Stimulated activated naive CD8-positive, alpha-beta T cell treated with anti-CD3 and anti-CD28 coated beads, Interleukin-15, amount 100 ng/mL, for 72 hours (primary cell): ENCODE measurements at places on chromosomes 5 and 9.

- no peak for DNase-seq
Measured at GRCh38 chr5:2299388-2300220, 416.9 kb upstream of the IRX4 start.

DNA sequence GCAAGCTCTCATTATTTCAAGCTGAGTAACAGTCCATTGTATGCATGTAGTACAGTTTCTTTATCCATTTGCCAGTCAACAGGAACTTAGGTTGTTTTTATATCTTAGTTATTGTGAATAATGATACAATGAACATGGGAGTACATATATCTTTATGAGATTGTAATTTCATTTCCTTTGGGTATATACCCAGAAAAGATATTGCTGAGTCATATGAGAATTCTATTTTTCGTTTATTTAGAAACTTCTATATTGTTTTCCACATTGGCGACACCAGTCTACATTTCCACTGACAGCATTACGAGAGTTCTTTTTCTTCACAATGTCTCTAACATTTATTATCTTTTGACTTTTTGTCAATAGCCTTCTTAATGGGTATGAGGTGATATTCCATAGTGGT is 477.8 kb upstream of the PAPPA start:
- no peak for DNase-seq

- DNase-seq = no peak
Measured at GRCh38 chr5:66343370-66344071, 199.4 kb downstream of the SREK1 start.

GRCh38 chr5:31963358-31964006 is 210.6 kb downstream of the GOLPH3 start:
- no peak for DNase-seq

- no peak for DNase-seq
Measured at GRCh38 chr5:158770506-158770905, 329.2 kb downstream of the EBF1 start.

GRCh38 chr9:105320568-105320967 is 76.1 kb downstream of the SLC44A1 start:
- DNase-seq = no peak

GRCh38 chr5:8807636-8808035 is 738.2 kb downstream of the SEMA5A start:
- DNase-seq = no peak

GRCh38 chr9:121299467-121300282 is 31.7 kb downstream of the GSN start:
- DNase-seq = peak; percentile 25

DNA sequence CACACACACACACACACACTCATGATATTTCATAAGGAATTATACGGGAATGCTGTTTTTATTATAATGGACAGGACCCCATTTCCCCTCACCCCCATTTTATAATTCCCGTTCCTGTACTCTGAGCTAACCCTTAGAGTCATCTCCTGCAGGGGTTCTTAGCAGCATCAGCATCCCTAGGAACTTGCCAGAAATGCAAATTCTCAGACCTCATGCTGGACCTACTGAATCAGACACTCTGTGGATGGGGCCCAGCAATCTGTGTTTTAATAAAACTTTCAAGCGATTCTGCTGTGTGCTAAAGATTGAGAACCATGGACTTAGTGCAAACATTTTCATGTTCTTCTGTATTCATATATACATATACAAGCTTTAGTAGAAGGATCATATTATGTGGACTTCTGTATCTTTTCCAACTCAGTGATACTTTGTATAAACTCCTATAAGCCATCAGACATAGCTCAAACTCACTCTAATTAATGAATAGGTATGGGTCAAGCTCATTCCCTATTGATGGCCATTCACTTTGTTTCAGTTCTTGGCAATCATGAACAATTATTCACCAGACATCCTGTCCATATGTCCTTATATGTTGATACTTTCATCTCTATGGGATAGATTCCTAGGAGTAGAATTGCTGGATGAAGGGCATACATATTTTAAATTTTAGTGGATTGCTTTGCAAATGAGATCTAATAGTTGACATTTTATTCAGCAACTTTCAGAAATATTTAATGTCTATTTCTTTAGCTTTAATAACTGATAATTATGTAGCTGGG is 65.5 kb downstream of the ARHGEF28 start:
- no peak for DNase-seq

DNA sequence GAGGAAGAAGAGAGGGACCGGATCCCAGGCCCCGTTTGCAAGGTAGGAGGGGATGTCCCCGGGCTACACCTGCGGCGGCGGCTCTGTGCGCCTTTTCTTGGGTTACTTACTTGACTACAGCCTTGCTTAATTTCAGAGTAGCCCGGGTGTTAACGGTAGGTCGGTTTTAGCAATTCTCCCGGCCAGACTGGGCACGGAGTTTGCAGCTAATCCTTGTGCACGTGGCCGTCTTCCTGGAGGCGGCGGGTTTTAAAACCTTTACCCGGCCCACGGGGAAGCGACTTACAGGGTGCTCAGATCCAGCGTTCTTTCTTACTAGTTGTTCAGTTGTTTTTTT is 313 bp downstream of the BRIX1 start:
- no peak for DNase-seq

- no peak for DNase-seq
Measured at GRCh38 chr5:14339468-14339867, 196.3 kb downstream of the TRIO start.

DNA sequence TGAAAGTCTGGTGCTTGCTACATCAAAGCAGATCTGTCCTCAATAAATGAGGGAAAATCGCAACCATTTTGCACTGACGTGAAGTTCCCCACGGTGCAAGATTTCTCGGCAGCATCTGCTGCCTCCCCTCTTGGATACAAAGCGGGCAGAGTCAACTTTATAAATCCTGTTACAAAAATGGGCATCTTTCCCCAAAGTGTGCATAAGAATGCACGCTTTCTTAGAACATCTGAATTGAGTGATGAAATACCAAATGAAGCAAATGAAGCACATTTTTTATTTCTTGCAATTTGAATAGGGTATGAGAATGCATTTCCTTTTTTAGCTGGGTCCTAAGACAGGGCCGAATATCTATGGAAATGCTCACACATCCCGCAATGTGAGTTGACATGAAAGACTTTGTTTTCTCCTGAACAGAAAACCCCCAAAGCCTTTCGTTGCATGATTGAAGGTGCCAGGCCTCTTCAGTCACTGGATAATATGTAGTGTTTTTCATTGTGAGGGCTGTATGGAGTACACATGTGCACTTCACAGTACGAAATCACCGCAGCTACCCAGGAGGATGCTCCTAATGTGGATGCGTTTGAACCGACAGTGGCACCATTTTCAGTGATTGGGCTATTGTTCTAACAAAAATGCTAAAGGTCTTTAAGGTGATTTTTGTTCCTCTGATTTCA is 19.6 kb upstream of the MAPKAP1 start:
- no peak for DNase-seq

DNA sequence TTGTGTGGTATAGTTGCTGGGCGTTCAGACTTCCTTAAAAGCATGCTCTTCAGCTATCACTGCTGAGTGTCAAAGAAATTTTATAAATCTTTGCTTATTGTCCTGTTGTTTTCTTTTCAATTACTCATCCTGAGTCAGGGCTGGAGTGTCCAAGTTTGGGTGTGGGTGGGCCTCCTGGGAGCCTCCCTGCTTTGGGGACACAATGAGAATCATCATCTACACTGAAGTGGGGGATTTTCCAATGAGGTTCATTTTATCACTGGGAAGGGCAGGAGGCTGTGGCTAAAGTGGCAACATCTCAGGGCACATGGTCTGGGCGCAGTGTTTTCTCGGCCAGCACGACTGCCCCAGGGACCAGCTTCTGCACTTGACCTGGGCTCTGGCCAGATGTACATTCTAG is 19.5 kb downstream of the GFPT2 start:
- DNase-seq = no peak

DNA sequence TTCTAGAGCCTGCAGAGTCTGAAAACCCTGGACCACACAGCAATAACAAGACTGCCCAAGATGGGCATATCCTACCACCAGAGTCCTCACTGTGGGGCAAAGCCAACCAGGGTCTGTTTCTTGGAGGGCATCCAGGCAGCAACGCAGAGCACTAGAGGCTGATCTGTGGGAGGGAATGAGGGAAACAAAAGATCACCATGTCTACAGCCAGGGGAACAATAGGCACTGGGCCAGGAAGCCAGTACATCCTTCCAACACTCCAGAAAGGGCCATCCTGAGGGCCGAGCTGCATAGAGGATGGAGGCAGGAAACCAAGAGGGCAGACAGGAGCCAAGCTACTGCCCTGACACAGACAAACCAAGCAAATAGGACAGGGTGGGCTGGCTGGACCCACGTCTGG is 416.1 kb upstream of the IRX4 start:
- no peak for DNase-seq

GRCh38 chr9:94980947-94981722 is 254.6 kb downstream of the AOPEP start:
- no peak for DNase-seq

DNA sequence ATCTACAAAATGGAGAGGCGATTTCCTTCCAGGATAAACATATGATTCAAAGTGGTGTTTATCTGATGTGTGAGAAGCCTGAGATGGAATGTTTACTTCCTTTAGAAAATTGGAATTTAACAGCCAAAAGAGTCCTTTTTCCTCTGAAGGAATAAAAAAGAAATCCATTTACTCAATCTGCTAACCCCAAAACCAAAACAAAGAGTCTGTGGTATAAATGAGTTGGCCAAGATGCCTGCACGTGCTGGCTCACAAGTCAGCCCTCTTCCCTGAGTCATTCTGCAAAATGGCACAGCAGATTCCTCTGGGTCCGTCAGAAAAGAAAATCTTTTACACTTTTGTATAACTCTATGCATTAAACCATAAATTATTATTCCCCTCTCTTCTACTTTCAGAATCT is 60.8 kb downstream of the EBF1 start:
- no peak for DNase-seq

DNA sequence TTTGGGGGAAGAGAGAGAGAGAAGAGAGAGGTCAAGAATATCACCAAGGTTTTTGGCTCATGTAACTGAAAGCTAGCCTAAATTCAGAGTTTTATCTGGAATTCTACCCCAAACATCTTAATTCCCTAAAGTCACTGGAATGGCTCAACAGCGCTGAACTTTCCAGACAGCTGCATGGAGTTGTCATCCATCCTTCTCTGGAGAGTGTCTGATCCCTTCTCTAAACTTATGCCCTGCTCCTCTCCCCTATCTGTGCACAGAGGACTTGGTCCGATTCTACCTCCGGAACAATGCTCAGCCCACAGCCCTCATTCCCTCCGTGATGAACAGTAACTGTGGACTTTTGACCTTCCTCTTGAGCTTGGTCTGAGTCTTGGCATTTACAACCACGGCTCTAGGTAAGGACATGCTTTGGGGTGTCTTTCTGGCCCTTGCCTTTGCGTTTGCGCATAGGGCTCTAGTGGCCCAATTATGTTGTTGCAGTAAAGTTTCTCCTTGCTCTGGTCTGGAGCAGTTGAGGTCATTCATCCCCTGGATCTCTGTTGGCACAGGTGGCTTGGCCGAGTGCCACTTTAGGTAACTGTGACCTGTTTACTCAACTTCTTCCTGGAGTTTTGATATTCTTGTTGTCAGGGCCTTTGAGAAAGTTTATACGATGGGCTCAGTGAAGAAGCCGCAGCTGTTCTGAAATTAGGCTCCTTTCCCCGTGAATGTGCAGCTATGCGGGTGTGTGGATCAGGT is 18.3 kb upstream of the CD180 start:
- no peak for DNase-seq

DNA sequence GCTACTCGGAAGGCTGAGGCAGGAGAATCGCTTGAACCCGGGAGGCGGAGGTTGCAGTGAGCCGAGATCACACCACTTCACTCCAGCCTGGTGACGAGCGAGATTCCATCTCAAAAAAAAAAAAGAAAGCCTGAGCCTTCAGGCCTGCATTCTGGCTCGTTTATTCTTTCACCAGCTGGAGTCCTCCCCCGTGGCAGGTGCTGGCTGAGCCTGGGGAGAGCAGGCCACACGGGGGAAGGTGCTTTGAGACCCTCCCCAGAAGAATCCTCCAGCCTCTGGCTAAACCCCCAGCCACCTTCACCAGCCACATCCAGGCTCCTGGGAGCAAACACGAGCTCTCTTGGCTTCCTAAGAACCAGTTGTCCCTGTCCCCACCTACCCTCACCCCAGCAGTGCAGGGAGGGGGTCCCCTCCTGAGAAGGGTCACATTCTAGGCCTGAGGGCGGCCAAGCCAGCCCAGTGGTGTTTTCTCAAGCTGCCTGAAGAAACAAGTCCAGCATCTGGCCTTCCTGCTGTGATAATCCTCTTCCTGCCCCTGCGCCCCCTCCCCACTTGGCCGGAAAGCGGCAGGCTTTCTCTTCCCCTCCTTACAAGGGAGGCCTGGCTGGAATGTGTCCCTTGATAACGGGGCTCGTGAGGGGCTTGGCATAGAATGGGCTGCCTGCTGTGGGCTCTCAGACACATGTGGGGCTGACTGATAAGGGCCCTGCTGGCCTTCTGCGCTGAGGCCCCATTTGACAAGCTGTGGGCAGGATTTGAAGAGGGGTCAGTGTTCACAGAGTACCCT is 41.5 kb downstream of the PLPP7 start:
- DNase-seq = no peak

DNA sequence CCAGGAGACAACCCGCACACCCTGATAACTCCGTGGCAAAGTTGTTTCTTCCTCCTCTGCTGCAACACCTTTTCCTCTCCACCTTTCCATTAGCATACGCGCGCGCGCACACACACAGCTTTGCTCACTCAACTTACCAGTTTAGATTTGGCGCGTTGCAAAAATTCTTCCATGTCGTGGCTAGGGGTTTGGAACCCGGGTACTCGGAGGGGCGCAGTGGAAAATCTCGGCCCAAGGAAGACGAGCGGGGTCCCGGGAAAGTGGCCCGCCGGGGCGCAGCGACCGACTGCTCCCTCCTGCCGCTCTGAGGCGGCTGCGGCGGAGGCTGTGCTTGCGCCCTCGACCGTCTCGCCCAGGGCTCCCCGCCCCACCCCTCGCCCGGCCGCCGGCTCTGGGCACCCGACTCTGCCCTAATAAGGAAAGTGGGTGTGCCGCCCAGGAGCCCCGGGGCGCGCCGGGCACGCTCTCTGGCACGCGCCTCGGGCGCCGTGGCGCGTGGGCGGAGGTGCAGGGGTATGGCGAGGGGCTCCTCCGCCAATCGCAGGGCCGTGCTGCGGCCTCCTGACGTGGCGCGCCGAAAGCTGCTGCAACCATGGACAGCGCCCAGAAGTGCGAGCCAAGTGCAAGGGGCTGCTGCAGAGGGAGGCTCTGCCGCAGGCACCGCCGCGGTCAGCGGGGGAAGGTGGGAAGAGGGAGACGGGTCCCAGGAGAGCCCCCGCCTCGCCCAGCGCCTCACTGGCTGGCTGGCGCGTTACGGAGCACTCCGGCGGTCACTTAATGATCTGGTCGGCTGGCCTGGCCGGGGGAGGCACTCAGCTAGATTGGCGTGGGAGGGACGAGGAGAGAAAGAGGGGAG is at the start of gene PRUNE2:
Gene PRUNE2, minus strand, starts transcription at position 324 of the 856 bp plus-strand sequence. Its CDS starts 151 bp downstream, at position 173.
- DNase-seq = peak; percentile 28

GRCh38 chr5:83562071-83562606 is 90.6 kb downstream of the VCAN start:
- no peak for DNase-seq
